ENCODE measurements at places on chromosomes 6 and 20. TPM values are rescaled to one million over a fixed set of nuclear protein-coding genes. Genes with fewer than 3 reads are reported as not detected.

The MOXD1 gene
- 193 TPM for polyA plus RNA-seq

The HAO1 gene
- polyA plus RNA-seq, result not detected

The HLA-DPA1 gene
- 17.9 TPM for polyA plus RNA-seq

The KATNA1 gene
- polyA plus RNA-seq, result 29.1 TPM

The F13A1 gene
- polyA plus RNA-seq, result 18.2 TPM

The TNF gene
- 0.29 TPM for polyA plus RNA-seq

The PCED1A gene
- 51.6 TPM for polyA plus RNA-seq

The KCNB1 gene
- 0.63 TPM for polyA plus RNA-seq

The RPP40 gene
- polyA plus RNA-seq, result 13.6 TPM

The SLC17A9 gene
- polyA plus RNA-seq, result 1.3 TPM

The ROS1 gene
- not detected for polyA plus RNA-seq

The HUS1B gene
- not detected for polyA plus RNA-seq

The MYT1 gene
- polyA plus RNA-seq, result 0.23 TPM

The GPR63 gene
- polyA plus RNA-seq, result 3.4 TPM

The DDR1 gene
- 141 TPM for polyA plus RNA-seq

The SALL4 gene
- polyA plus RNA-seq, result 0.93 TPM

The PGC gene
- polyA plus RNA-seq, result 0.26 TPM

The GSTA3 gene
- 0.52 TPM for polyA plus RNA-seq

The PPP1R3D gene
- 5.9 TPM for polyA plus RNA-seq

The ZC3H12D gene
- 0.20 TPM for polyA plus RNA-seq

The GSTA1 gene
- 0.73 TPM for polyA plus RNA-seq

The PTGIS gene
- polyA plus RNA-seq, result 134 TPM
